ENCODE measurements at places on chromosomes 13 and 19.
A peak's percentile ranks its signal among the peaks of the same experiment; 100 is the strongest.

DNA sequence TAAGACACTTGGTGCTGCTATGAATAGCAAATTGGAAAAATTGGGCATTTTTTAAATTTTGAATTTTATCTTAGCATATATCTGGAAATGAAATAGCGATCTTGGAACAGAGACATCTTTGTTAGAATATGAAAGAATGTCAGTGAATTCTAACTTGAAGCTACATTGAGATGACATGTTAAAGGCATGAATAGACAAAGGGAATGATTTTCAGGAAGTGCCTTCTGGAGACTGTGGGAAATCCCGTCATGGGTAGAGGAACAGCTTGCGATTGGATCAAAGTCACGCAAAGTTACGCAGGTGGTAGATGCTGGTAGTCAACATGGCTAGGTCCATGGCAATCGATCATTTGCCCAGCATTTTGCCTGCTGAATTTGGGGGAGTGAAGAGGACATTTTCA is 43.5 kb downstream of the LRCH1 start:
- DNase-seq = no peak

GRCh38 chr19:30670011-30670329 is 297.8 kb downstream of the ZNF536 start:
- no peak for DNase-seq

DNA sequence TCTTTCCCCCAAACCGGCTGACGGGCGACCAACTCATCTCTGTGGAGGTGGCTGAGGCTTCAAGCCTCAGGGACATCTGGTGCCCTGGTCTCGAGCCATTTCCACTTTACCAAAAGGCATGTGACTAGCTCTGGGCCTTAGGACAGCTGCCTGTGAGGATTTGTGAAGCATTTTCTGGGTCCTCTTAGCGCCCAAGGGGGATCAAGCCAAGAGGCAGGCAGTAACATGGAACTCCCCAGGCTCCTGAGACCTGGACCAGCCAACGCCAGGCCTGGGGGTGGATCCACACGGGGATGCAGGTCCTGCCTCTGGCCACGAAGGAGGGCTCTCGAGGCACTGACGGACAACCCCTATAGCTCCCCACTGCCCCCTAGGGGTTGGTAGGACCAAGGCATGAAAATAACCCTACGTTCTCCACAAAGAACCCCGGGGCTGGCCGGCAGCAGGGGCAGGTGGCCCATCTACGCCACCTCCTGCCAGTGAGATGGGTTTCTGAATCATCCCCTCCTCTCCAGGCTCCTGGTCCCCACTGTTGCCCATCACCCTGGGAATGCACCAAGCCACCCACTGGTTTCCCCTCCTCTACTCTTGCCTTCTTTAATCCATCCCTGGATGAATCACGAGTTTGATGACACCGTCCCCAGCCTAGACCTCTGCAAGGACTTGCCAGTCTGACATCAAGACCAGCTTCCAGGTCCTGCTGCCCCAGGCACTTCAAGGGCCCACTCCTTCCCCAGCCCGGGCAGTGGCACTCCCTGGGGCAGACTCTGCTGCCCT is 7.0 kb upstream of the MYDGF start:
- DNase-seq = peak; percentile 12

DNA sequence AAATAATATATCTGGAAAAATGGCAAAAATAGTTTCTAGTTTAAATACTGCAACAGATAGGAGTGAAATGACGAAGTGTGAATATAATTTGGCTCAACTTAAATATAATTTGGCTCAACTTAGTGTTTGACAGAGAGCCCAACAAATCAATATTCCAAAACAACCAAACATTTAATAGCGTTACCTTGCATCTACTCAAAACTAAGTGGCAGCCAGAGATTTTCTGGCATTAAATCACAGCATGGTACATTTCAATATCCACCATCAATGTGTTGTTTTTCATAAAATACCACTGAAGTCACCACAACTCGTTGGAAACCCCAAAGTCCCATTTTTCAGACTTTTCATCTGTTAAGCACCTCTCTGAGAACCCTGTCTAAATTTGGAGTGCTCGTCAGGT is 69.6 kb downstream of the DCLK1 start:
- no peak for DNase-seq

DNA sequence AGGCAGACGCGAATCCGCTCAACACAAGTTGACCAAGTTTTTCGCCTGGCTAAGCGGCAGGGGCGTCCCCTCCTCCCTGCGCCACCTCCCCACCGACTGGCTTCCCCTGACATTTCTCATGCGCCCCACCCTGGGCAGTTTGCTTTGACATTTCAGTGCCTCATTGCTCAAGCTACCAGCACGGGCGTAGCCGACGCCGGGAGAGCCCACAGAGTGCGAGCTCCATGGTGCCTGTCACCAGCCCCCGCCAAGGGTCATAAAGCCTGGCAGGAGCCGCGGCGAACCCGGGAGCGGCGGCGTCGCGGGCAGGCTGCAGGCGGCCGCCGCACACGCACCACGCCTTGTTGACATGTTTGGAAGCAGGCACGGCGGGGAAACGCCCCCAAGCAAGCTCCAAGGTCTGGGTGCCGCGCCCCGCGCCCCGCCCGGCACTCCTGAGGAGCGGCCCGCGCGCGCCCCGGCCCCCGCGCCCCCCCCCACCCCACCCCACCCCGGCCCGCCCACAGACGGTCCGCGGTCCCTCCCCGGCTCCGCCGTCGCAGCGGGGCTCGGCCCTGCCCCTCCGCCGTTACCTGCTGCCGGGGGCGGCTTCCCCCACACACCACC is 601 bp downstream of the FBXL3 start:
- peak; percentile 77 for DNase-seq
